Cardiac muscle cell (in vitro differentiated cells and primary cell): ENCODE measurements at places on chromosomes 2 and 18.

DNA sequence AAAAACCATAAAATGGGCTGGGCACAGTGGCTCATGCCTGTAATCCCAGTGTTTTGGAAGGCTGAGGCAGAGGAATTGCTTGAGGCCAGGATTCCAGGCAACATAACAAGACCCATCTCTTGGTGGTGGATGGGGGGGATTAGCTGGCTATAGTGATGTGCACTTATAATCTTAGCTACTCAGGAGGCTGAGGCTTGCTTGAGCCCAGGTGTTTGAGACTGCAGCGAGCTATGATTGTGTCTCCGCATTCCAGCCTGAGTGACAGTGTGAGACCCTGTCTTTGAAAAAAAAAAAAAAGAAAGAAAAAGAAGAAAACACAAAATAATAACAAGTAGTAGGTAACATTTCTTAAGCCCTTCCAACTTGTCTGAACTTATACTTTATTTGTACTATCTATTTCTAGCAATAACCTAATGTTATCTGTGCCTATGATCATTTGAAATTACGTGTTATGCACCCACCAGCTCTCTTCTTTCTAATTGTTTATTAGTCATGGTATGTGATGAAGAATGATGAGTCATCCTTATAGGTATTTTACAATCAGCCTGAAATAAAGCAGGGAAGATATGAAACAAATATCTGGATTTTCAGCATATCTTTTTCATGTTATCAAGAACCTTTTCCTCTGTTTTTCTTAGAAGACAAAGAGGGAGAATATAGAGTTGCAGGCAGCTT is 129.3 kb upstream of the UNC80 start:
- DNase-seq = no peak

GRCh38 chr2:47493317-47494035 is 90.5 kb downstream of the MSH2 start:
- DNase-seq = no peak

- DNase-seq = no peak
These were observed 11.9 kb upstream of the ACTR3 start for GRCh38 chr2:113877711-113878598.

- peak; percentile 66 for DNase-seq
These were observed 115.9 kb upstream of the TANK start for GRCh38 chr2:161044095-161044865.

DNA sequence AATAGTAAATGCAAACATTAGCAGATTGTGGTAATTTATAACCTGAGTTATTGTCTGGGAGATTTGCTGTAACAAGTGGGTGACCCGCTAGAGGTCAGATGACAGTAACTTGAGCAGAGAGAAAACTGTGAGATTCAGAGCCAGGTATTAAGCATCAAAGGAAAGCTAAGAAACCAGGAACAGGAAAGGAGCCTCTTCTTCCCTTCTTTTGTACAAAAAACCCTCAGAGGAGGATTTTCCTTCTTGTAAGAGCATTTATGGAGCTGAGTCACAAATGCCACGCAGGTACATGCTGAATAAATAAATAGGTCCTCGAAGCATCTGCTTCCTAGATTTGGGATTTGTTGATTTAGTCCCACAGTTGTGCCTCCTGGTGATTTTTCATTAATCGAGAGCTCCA is 146.5 kb downstream of the SH3BP4 start:
- no peak for DNase-seq

DNA sequence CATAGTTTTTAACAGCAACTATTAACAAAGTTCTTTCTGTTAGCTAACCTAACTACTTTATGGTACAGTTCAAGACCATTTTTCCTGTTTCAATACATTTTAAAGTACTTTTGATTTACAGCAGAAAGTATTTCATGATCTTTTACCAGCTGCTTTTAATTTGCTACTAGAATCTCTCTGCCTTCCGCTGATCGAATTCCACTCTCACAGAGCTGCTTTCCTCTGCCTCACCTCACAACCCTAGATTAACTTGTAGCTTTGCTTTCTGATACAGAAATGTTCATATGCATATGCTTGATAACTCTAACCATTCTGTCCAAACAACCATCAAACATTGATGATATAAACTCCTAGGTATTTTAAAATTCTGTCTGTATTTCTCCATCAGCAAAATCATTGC is 463.2 kb upstream of the ZEB2 start:
- no peak for DNase-seq

- no peak for DNase-seq
These were observed 14.7 kb downstream of the ZNF142 start for GRCh38 chr2:218644721-218645120.

GRCh38 chr2:95008306-95008705 is 17.2 kb upstream of the MAL start:
- DNase-seq = no peak
